ENCODE measurements at places on chromosomes 11 and 22.

DNA sequence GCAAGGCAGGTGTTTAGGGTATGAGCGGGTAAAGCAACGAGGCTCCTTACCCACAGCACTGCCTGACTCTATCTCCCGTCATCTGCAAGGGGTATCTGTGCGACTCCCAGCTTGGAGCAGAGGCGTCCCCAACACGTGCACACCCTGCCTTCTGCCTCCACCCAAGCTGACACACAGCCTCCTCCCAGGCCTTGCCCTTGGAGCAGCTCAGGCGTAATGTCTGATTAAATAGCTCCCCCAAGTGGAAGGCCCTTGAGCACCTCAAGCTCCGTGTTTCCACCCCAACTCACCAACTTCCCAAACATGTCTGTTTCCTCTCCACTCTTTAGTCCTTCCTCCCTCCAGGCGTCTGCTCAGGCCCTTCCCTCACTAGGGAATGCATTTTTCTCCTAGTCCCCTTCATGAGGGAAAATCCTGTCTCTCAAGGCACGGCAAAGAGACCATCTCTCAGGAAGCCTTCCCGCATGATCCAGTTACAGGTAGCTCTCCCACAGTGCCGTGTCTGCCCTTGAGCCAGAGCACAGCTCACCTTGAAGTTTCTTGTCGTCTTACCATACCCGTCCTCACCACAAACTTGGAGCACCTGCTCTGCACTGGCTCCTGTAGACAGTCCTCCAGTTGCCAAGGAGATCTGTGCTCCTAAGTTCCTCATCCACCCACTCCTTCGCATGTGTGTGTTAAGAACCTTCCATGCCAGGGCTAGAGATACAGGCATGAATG, 15.8 kb downstream of the CYB5R2 start:
- DNase-seq = peak; percentile 69

DNA sequence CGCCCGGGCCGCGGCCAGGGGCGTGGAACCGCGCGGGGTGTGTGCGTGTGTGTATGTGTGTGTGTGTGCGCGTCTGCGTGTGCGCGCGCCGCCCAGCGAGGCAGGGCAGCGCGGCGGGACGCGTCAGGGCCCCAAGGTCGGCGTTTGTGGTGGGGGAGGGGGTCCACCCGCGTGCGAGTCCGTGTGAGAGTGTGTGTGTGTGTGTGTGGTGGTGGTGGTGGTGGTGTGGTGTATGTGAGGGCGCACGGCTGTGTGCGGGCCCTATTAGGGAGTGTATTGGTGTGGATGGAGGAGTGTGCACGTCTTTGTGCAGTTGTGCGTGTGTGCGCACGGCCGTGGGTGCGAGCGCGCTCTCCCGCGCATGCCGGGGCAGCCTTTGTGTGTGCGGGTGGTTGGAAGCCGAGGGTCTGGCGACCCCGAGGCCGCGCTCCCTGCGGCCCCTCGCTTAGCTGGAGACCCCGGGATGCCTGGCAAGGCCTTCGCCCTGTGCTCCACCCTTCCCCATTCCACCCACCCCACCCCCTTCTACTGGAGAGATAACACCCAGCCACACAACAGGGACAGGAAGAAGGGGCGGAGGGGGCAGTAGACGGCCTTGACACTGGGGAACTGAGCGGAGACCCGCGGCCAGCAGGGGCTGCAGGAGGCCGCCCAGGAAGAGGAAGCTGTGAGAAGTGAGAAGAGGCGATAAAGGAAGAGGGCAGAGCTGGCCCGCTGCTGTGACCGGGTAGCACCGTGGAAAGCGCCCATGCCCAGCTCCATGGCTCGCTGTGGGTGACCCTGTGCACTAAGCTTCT, 528 bp upstream of the ARRB1 start:
- peak; percentile 92 for DNase-seq

DNA sequence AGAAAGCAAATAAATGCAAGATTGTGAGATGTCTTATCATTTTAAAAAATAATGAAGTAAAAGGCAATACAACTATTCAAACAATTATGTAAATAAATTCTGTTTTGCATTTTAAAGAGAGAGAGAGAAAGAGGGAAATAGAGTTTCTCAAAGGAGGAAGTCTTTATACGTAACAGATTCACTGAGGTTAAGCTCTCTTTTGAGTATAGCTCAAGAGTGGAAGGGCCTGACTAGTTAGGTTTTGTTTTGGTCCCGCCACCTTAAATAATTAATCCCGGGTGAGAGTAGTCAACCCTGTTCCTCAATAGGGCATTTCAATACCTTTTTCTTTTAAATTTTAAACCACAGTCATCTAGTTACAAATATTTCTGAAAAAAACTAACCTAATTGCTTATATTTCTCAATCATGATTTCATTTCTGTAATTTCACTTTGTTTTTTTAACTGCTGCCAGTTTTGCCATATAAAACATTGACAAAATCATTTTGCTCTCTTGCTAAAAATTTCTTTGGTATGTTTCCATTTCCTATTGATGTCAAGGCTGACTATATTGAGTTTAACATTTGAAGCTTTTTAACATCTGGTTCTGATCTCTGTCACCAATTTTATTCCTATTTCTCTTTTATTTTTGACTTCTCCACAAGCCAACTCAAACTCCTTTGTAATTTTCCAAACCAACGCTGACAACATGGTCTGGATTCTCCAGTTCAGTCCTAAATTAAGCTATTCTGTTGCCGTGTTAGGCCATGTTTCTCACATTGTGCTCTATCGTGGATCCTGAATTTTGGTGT, 10.3 kb downstream of the OR10D3 start:
- no peak for DNase-seq

- DNase-seq = no peak
Measured at GRCh38 chr11:111942829-111943228, 5.7 kb downstream of the DIXDC1 start.

DNA sequence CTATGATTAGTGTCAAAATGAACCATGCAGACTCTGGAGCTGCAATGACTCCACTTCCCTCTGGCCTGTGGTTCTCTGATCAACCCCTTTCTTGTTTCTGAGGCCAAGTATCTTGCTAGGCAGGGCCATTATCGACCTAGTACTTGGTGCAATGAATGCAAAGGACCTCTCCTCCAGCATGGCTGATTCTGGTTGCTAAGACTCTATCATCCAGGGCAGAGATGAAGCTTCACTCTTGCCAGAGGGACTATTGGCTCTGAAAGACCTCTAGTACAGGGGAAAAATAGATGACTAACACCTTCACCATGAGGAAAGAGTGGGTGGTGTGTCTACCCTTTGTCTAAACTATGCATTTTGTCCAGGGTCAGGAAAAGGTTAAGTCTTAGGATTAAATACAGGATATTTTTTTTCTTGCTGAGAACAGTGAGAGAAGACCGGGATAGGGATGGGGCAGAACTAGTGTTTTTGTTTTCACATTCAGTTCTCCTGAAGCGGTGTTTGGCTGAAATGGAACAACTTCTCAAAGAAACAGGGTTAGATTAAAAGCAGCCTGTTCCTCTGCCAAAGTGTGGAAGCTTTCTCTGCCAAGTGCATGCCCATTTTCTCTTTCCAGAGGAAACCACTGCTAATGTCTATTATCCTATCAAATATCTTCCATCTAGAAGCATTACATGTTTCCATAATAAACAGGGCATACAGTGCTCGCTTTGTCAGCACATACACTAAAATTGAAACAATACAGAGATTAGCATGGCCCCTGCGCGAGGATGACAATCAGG, 5.0 kb upstream of the MTFP1 start:
- no peak for DNase-seq

GRCh38 chr22:23700706-23701105, 9.9 kb downstream of the RGL4 start:
- no peak for DNase-seq

GRCh38 chr22:44727709-44728108, 24.7 kb upstream of the ARHGAP8 start:
- DNase-seq = no peak

- DNase-seq = no peak
Measured at GRCh38 chr11:119683783-119684182, 45.2 kb downstream of the NECTIN1 start.

DNA sequence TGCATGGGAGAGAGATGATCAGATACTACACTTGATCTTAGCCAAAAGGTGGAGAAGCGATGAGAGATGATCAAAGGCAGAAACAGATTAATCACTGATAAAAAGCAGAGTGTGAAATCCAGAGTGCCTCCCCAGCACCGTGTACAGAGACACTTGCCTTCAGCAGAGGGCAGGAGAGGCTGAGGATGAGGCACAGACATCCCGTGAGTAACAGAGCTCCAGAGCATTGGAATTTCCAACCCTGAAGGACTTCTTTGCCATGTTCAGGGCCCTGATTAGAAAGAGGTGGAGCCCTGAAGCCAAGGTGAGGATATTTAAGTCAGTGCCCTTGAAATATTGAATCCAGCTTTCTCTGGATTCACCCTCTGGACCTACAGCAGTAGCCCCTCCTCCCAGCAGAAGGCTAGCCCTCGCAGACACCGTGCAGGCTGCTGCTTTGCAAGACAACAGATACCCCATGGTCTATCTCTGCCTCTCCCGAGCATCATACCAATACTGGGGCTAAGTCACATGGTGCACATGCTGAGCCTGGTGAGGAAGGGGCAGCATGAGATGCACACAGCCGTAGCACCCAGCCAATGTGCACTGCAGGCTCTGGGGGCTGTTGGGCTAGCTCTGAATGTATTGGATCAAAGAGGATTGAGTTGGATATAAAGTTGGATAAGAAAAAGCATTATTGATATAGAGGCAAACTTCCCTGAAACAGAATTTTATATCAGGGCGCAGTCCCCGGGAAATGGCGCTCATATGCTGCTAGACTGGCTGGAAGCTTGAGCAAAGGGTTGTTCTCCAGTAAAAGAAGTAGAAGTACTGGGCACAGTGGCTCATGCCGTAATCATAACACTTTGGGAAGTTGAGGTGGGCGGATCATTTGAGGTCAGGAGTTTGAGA, 200.3 kb upstream of the B3GAT1 start:
- DNase-seq = no peak

- DNase-seq = no peak
Measured at GRCh38 chr22:41310336-41310735, 9.0 kb downstream of the ZC3H7B start.

DNA sequence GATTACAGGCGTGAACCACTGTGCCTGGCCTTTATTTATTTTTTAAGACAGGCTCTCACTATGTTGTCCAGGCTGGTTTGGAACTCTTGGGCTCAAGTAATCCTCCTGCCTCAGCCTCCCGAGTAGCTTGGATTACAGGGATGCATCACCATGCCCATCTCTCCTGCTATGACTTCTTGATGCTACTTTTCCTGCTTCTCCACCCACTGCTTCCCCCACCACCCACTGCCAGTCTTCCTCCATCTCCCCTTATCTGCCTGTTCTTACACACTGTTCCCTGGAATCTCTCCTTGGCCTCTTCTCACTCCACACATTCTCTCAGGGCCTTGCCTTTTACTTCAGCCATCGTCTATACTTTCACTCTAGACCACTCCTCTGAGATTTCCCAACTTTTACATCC, 17.3 kb upstream of the TPP1 start:
- no peak for DNase-seq

DNA sequence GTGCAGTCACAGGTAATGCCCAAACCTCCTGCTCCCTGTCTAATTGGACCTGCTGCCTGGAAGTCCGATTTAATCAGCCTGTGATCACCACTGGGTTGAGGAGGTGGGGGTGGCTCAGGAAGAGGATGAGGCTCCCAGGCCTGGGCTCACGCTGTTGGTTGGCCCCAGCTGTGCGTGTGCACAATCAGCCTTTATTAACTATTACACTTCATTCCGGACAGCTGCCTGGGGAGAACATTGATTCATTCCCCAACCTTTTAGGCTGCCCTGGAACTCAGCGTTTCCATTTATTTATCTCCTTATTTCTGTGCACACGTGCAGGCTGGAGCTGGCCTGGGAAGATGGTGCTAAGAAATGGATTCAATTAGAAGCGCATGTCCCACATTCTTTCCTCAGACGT, 123.4 kb downstream of the DSCAML1 start:
- peak; percentile 63 for DNase-seq

GRCh38 chr11:93517041-93517440, 26.1 kb downstream of the SMCO4 start:
- peak; percentile 68 for DNase-seq
